ENCODE measurements at places on chromosomes 1 and 21.
A peak's percentile ranks its signal among the peaks of the same experiment; 100 is the strongest.

DNA sequence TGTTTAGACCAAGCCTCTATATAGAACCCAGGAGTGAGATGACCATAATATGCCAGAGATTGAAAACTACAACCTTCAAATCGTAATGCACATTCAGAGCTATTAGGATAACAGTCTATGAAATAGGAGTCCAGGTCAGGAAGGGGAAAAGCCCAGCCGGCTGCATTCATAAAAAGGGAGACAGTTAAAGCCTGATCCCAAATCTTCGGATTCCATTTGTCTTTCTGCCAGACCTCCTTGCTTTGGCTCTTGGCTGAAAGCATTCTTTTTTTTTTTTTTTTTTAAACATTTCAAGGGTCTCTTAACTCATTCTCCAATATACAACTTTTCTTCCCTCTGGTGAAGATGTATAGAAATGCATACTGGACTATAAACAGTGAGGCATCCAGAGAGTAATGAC is 81.1 kb downstream of the NTPCR start:
- no peak for DNase-seq

DNA sequence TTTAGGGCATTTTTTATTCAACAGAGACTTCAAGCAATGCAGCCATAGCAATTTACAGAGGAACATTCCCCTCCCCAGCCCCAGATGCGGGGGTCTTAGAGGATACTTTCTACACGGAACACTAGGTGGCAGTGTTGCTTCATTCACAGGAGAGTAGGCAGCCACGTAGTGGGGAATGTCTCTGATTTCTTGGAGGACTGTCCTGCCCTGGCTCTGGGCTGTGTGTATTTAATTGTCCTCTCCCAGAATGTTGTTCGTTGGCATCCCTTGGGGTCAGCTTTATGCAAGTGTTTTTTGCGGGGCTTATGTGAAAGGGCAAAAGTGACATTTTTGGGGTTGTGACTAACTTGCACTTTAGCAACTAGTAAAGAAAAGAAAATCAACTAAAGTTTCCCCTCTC is 96.9 kb downstream of the PAPPA2 start:
- DNase-seq, result peak; percentile 1

GRCh38 chr1:117014209-117014608 is 12.6 kb downstream of the CD101 start:
- no peak for DNase-seq

- DNase-seq, result peak; percentile 65
Observed at GRCh38 chr1:37474046-37474696, at the start of gene ZC3H12A. Gene ZC3H12A (plus strand): TSS chr1:37474580. CDS start chr1:37475497, 917 bp downstream.

GRCh38 chr1:6409053-6409452 is 10.7 kb downstream of the HES2 start:
- no peak for DNase-seq

Measured in DMS79 treated with DMSO at 0.1 percent for 48 hours (cell line).